ENCODE measurements at places on chromosomes 5 and 9.

DNA sequence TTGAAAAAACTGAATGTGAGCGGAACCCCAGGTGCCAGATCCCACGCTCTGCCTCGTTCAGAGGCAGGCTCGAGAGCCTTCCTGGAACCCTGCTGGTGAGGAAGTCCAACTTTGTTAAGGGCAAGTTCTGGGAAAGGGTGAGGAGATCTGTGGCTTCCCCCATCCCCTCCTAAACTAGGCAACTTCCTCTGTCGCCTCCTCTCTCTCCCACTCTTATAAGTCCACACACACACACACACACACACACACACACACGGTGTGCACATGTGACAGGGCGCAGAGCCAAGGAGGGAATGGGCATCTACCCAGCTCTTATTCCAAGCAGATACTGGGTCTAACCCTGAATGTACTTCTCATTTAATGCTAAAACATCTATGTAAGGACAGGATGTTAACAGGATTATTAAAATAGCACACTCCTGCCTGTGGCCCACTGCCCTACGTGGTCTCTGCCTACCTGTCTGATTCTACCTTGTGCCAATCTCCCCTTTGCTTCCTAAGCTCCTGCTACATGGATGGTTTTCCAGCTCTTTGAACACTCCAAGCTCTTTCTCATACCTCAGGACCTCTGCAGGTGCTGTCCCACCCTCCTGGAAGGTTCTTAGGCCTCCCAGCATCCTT is 72.4 kb upstream of the FBXW11 start:
- DNase-seq, result no peak

DNA sequence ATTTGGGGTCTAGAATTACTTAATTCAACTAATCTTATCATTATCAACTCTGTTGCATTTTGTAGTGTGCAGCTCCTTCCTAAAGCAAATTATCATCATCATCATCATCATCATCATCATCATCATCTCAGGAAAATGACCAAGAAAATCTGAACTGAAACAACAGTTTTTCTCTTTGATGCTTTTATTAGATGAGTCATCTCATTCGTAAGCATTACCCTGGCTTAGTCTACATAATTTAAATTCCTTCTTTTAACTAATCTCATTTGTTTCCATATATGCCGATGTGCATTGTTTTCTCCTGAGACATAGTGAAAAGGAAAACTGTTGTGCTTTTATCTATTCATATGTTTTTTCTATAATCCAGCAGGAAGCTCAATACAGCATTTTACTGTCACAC is 173.0 kb upstream of the PDE4D start:
- no peak for DNase-seq

GRCh38 chr5:116787570-116787969 is 212.9 kb upstream of the SEMA6A start:
- DNase-seq, result no peak

- DNase-seq, result peak; percentile 39
Measured at GRCh38 chr5:56327809-56328208, 94.7 kb upstream of the ANKRD55 start.

- no peak for DNase-seq
Measured at GRCh38 chr5:59712836-59713497, 180.6 kb downstream of the PDE4D start.

DNA sequence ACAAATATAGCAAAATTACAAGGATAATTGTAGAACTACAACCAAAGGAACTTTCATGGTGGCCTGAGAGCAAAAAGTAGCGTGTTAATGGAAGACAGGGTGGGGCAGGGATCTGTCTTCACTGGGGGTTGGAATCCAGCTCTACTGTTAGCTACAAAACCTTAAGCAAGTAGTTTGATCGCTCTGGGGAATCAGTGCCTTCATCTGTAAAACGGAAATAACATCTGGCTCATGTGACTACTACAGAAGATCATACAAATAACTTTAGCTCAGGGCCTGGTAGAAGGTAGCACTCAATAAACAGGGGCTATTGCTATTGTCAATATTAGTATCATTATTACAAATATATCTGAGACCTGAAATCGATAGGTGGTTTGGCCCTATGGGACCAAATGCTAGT is 40.4 kb downstream of the ZNF608 start:
- no peak for DNase-seq

GRCh38 chr9:108057421-108058134 is 568.0 kb upstream of the KLF4 start:
- peak; percentile 62 for DNase-seq

GRCh38 chr5:123928401-123928800 is 416.4 kb downstream of the CSNK1G3 start:
- DNase-seq, result no peak

DNA sequence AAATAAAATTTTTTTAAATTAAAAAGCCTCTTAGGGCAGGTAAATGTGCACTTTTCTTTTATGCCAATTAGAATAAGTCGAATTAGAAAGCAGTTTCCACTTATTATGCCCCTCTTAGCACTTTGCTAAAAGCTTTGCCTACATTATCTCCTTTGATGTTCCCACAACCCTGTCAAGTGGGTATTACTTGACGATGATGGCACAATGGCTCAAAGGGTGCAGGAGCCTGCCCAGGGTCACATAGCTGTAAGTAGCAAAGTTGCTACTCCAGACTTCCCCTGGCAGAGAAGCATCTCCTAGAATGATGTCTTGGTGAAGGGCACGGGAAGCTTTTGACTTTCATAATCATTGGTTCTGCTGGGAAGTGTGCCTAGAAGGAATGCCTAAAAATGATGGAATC is 18.4 kb upstream of the IQGAP2 start:
- no peak for DNase-seq

DNA sequence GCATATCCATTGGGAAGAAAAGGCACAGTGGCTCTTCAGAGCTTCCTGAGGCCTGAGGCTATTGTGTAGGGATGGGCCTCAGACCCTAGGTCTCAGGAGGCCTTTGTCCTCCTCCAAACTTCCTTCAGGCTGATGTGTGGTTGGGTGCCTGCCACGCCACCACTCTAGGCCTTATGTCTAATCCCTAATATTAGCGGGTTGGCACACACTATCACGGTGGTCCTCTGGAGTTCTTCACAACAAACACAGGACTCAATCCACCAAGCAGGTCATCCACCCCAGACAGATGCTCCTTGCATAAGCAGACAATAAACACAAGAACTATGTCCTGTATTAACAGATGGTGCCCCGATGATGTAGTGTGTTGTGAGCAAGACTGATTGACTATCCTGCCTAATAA is 31.0 kb upstream of the FSTL4 start:
- DNase-seq, result no peak

DNA sequence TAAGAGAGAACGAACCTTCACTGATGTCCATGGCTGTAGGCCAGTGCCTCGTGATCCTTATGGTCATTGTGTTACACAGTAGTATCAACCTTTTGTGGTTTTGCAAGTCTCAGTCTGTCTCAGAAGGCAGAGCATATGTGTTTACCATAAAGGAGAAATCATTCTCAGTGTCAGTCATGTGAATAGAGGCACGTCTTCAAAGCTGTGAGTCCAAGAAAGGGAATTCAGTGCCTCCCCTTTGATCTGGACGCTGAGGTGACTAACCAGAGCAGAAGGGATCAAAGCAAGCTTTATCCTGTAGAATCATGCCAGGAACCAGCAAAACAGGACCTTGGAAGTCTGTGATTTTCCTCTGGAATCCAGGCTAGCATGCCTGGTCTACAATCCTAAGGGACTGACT is 433.9 kb downstream of the DNAH5 start:
- no peak for DNase-seq

- no peak for DNase-seq
Measured at GRCh38 chr5:109644829-109645228, 44.9 kb upstream of the MAN2A1 start.

DNA sequence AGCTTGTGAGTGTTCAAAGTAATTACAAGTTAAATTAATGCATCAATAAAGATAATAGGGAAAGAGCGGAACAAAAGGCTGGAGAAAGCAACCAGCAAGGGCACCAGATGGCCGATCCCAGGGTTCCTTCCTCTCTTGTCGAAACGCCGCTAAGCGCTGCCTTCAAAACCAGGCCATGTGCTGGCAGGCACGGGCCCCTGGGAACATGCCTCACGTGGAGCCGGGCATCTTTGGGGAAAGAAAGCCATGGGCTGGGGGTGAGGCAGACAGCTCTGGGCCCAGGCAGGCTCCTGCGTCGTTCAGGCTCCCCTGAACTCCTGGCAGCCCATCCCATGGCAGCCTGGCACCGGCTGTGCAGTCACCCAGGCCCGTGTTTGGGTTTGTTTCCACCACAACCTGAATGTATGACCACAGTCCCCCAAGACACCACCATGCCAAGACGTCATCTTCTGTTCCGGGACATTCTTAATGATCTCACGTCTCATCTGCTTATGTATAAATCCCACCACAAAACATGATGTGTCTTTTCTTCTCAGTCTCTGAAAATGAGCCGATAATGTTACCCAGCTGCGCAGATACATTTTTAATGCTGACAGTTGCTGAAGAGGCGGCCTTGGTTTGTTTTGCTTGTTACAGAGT is 110.4 kb upstream of the SARDH start:
- DNase-seq, result no peak

GRCh38 chr5:43609752-43610151 is 6.8 kb downstream of the NNT start:
- no peak for DNase-seq

DNA sequence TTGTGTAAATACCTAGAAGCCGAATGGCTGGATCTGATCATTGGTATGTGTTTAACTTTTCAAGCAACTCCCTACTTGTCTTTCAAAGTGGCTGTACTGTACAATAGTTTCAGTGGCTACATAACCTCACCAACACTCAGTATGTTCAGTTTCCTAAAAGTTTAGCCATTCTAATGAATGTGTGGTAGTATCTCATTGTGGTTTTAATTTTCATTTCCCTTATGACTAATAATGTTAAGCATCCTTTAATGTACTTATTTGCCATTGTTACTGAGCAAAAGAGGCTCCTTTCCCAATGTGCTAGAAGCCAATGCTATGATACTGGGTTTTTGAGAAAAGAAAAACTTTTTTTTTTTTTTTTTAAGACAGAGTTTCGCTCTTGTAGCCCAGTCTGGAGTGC is 27.8 kb upstream of the ALDOB start:
- DNase-seq, result no peak

GRCh38 chr5:474840-475661 is 32.1 kb downstream of the EXOC3 start:
- DNase-seq, result peak; percentile 33

GRCh38 chr5:1376981-1377380 is 32.1 kb upstream of the CLPTM1L start:
- no peak for DNase-seq

DNA sequence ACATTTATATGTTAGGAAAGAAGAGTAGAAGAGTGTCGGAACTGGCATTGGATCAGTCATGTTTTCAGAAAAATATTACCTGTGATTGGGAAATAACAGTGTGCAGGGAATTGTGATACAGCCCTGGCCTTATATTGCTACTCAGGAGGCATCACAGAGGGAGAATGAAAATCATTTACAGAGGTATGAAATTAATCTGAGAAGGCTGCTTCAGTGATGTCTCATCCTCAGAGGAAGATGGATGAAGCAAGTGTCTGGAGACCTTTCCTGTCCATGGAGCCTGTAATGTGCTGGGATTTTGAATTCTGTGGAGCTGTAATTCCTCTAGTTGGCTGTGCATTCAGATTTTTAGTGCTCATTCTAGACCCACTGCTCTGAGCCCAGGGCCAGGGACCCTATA is 3.8 kb downstream of the ACTBL2 start:
- DNase-seq, result no peak

DNA sequence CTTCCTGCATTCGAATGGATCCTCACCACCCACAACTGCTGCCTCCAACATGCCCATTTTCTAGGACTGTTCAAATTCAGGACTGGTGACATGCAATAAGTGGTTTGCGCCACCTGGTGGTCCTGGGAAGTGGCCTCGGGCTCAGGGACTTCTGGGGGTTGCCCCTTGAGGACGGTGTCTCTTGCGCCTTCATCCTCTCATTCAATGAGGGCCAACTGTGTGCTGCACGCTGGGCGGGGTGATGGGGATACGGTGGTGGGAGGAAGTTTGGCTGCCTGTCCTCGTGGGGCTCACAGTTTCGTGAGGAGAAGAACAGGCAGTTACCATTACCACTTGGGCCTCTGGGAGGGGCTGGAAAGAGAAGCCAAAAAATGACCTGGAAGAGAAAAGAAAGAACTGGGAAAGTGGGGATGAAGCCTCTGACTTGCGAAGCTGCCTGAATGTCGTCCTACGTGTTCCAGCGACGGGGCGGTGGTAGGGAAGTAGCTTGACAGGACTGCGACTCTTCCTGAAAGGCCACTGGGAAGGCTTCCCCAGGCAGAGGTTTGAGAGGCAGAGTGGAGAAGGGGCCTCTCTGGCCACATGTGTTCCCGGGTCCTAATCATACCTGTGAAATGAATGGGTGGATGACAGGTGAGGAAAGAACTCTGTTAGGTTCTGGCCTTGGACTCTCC is 49.0 kb downstream of the PSD2 start:
- DNase-seq, result peak; percentile 59

GRCh38 chr9:79196606-79197005 is 375.2 kb upstream of the TLE4 start:
- DNase-seq, result no peak

- no peak for DNase-seq
Measured at GRCh38 chr9:109852556-109852955, 72.6 kb downstream of the PALM2AKAP2 start.

All from ovary (tissue), 10 donors.